ENCODE measurements at places on chromosomes 13 and 19. TPM values are rescaled to one million over a fixed set of nuclear protein-coding genes. Genes with fewer than 3 reads are reported as not detected.

DNA sequence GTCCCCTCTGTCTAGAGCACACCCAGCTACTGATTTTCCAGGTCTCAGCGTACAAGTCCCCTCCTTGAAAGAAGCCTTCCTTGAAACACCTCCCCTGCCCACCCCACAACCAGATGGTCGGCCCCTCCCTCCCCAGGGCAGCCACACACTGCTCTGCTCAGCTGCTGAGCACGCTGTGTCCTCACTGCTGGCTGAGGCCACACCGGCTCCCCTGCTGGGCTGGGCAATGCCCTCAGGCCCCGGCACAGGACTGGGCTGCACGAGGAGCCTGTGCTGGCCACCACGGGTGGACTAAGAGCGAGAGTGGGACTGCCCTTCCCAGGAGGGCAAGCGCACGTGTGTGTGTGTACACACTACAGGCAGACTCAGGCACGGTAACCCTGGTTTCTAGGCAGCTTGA, 11.8 kb upstream of the RSPH6A start:
- no peak for DNase-seq

DNA sequence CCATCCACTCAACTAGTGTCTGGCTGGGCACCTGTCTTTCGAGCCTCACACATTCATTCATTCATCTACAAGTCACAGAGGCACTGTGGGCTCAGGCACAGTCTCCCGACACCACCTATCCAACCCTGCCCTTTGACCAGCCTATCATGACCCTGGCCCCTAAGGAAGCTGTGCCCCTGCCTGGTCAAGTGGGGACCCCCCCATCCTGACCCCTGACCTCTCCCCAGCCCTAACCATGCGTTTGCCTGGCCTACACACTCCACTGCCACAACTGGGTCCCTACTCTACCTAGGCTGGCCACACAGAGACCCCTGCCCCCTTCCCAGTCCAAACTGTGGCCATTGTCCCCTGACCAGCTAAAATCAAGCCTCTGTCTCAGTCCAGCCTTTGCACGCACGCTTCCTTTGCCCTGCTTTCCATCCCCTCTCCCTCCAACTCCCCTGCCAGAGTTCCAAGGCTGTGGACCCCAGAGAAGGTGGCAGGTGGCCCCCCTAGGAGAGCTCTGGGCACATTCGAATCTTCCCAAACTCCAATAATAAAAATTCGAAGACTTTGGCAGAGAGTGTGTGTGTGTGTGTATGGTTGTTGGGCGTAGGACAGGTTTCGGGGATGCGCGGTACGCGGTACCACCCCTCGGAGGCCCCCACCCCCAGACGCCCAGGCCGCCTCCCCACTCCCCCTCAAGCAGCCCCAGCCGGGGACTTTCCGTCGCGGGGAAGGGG, 404 bp upstream of the IL27RA start:
- no peak for DNase-seq

DNA sequence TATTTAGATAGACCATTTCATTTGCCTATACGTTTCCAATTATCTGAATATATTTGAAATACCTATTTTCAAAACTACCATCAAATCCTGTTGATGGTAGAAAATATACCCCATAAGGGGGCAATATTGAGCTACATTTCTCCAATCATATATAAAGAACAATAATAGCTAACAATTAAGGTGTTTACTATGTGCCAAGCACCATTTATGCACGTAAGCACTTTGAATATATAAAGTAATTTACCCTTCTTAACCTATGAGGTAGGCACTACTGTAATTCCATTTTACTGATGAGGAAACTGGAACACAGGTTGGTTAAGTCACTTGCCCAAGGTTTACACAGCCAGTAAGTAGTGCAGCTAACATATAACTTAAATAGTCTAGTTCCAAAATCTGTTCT, 79.2 kb downstream of the UBL3 start:
- no peak for DNase-seq

- peak; percentile 51 for DNase-seq
Measured at GRCh38 chr13:41054212-41054877, 7.0 kb upstream of the WBP4 start.

Gene IFI30
- polyA plus RNA-seq, result 47.6 TPM

Gene CPT1C
- 17.1 TPM for polyA plus RNA-seq
